T-helper 2 cell (primary cell): ENCODE measurements at places on chromosomes 4 and X.

DNA sequence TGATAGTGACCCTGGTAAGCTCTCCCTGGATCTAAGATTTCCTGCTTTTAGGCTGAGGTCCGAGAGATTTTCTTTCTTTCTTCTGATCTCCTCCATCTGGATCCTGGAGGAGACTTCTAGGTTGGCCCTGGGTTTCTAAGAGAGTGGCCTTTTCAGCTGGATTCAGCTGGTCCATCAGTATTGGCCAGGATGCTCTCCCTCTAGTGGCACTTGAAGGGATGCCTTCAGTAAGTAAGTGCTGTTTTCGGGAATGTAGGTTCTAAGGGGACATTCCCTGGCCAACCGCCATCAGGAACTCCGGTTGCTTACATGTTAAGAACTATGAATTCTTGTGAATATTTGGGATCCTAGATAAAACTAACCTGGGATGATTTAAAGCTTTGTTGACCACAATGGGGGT, 56.9 kb downstream of the SERTM2 start:
- no peak for DNase-seq

DNA sequence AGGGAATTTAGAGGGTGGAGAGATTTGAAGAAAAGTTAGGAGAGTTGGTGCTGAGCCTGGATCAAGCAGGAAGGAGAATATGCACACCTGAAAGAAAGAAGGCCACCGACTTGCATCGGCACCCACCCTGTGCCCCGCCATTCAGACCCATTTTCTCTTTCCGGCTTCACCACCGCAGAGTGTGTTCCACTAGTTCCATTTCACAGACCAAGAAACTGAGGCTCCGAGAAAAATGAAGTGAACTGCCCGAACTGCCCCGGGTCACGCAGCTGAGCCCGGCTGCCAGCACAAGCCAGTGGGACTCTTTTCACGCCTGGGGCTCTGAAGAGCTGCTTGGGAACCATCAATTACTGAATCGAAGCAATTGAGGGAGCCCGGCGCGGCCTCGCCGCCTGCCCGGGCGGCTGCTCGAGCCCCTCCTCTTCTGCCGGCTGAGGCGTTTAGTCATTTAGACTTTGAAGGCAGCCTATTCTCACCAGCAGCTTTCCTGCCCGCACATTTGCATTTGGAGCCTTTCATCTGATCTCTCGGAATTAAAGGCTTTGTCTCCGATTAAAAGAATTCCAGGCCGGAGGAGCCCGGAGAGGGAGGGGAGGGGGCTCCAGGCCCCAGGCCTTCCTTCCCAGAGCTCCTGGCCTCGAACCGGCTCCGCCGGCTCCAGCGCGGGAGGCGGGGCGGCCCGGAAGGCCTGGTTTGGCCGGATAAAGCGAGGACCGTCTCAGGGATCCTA, 140.2 kb upstream of the PJA1 start:
- DNase-seq = no peak

- no peak for DNase-seq
Observed at GRCh38 chr4:57764856-57765255, 654.7 kb upstream of the IGFBP7 start.

DNA sequence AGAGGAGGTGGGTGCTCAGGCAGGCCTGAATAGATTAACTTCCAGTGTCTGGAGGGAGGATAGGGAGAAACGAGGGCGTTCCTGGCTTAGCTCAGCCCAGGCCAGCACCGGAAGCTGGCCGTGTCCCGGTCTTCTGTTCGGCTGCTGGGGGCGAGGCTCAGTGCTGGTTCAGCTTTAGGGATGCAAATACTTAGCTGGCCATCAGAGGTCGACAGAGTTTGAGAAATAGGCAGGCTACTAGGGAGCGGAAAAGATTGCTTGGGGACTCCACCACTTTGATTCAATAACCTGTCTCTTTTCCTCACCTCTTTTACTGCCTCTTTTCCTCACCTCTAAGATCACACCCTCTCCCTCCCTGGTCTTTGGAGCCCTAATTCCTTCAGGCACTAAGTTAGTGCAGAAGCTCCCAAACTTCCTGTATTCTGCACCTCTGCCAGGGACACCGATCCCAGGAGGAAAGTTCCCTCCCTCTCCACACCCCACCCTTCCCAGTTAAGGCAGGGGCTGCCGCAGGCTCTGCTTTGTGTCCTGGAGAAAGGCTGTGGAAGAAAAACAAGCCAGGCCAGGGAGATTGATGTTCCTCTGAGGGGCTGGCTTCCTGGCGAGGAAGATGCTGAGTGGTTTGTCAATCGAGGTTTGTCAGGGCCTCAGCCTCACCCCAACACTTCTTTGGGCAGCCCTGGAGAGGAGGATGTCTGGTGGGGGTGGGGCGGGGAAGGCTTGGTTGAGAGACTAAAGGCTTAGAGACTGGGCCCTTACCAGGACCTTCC, 6.0 kb upstream of the EFNB1 start:
- no peak for DNase-seq

GRCh38 chrX:23134136-23134535, 134.4 kb downstream of the DDX53 start:
- no peak for DNase-seq

DNA sequence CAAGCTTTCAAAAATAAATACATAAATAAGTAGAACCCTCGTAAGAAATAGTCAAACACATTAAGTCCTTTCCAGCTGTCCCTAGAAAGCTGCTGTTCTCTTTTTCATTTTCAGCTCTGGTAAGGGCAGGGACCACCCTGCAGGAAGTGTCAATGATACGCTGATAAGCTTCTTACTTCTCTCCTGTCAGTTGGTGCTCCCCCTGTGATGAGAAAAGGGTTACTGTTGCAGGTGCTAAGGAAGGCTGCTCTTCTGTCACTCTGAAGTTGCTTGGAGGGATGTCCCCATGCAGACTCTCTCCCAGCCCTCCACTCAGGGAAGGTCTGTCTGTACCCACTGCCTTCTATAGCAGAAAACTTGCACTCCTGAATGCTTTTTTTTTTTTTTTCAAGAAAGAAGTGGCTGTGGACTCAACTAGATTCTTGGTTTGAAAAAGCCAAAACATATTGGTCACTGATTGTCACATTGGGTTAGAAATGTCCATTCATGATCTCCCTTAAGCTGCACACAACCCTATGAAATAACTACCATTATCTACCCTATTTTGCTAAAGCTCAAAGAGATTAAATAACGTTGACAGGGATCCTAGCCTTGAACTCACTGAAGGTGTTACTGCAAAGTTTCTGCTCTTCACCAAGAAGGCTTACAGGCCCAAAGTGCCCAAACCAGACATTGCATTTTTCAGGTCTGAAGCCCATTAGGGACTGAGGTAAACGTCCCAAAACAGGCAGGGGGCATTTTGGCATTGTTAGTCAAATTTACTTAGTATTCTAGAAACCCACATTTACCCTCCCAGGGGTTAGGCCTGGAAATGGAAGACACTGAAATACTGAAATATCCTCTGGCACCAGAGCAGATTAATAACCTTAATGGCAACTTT, 1.2 kb downstream of the CXCL3 start:
- DNase-seq = no peak

- DNase-seq = no peak
Observed at GRCh38 chrX:24168807-24169206, 19.3 kb downstream of the ZFX start.

- DNase-seq = peak; percentile 53
Observed at GRCh38 chr4:184473499-184474262, 669 bp downstream of the IRF2 start.

DNA sequence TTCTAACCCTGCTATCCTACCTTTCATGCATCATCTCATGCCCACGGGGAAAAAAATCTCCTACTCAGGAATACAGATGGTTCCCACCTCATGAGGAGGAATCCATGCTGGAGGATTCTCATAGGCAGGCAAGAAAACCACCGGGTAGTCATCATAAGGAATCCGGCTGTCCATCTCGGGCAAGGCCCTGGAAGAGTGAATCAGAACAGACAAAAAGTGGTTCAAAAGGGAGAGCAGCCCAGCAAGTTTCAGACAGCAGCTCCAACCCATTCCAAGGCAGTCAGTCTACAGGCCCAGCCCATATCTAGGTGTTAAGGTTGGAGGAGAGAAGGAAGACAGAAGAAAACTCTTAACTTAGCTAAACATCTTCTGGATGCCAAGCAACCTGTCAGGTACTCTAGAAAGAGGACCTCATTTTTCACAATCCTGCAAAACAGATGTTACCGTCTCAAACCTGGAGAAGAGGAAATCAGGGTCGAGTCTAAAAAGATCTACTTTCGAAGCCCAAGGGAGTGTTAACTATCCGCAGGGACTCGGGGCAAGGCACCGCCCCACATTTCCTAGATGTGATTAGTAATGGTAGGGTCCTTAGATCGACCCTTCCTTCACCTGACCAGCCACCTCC, 447 bp downstream of the PDZD11 start:
- no peak for DNase-seq

GRCh38 chrX:9338986-9339385, 125.9 kb upstream of the TBL1X start:
- DNase-seq = no peak
